Daoy (cell line): ENCODE measurements at places on chromosomes 5 and 9. TPM values are rescaled to one million over a fixed set of nuclear protein-coding genes. Genes with fewer than 3 reads are reported as not detected.

GRCh38 chr5:72427488-72428437, 79.4 kb downstream of the ZNF366 start:
- peak; percentile 46 for DNase-seq

DNA sequence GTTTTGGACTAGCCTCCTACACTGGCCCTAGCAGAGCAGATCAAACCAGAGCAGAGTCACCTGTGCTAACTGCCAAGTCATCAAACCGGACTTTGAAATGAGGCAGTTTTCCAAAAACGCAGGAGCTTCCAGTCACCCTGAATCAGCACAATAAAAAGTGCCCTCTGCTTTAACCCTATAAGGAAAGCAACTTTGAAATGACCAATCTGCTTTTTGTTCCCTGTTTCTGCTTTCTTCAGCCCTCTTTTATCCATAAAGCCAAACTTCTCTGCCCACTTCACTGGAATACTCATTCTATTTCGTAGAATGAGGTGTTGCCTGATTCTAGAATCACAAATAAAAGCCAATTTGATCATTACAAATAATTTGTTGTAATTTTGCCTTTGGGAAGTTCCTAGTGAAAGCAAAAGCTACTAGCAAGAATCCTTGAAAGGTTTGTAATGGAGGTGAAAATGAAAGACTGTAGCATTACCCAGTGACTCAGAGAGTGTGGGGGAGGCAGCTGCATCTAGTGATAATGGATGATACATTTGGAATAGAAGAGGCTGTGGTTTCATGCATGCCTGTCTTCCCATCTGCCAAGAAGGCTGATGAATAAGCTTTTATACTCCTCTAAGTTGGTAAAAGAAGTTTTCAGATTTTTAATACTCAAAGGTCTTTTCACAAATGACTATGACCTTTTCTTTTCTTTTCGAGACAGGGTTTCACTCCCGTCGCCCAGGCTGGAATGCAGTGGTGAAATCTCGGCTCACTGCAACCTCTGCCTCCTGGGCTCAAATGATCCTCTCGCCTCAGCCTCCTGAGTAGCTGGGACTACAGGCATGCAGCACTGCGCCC, 14.9 kb downstream of the SPAAR start:
- DNase-seq, result peak; percentile 95

DNA sequence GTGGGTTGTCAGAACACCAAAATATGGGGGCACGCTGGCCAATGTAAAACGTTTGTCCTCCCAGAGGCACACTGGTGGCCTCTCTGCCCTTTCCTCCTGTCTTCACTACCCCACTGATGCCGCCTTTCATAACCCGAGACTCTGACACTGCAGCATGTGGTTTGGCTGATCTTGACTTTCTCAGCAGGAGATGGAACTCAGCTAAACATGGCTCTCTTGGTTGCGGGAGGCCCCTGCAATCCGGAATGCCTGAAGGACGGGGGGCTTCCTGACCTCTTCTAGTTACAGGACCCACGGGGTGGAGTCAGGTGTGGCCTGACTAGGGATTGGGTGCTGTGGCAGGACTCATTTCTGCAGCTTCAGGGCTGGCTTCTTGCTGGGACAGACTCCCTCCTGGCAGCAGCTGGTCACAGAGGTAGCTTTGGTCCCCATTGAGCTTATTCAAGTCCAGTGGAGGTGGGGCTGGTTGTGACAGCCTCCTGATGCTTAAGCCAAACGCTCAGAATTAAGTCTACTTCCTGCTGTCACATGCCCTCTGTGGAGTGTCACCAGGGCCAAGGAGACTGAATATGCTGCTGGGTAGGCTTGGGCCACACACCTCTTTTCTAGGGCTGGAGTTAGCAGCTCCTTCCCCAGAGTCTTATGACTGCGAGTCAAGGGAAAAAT, 44.2 kb downstream of the NXNL2 start:
- no peak for DNase-seq

DNA sequence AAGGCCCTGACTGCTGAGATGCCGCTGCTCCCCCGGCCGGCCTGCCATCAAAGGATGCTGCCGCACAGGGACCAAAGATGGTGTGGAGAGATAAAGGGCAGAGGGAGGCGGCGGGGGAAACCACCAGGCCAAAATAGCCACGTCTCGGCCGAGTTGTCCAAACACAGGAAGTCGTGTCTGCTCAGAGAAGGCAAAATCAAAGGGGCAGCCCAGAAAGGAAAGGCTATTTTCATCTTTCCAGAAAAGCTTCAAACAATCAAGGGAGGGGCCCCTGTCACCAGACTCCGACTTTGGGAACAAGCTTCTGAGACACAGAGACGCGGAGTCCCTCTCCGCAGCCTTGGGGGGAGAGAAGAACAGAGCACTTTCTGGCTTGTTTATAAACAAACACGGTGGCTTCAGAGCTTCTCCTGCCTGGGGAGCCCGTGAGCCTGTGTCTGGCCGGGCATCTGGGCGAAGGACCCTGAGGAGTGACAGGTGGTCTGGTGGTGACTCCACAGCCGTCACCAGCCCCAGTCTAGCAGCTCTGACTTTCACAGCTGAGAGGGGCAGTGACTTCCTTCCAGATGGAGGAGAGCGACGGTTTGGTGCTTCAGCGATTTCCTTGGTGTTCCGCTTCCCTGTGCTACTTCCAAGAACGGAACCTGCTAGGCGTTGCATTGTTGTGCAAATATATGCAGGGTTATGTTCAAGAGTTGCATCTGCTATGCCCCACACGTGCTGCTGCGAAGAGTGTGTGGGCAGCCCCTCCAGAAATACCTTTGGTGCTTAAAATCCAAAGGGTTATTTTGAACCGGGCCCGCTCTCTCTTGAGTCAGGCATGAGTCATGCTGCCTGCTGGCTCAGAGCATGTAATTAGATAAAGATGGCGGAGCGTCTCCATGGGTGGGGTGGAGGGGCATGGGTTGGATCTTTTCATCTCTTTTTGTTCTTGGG, 24.0 kb downstream of the ADAMTSL2 start:
- peak; percentile 88 for DNase-seq

- no peak for DNase-seq
These were observed 34.2 kb downstream of the CDK7 start for GRCh38 chr5:69268899-69269298.

DNA sequence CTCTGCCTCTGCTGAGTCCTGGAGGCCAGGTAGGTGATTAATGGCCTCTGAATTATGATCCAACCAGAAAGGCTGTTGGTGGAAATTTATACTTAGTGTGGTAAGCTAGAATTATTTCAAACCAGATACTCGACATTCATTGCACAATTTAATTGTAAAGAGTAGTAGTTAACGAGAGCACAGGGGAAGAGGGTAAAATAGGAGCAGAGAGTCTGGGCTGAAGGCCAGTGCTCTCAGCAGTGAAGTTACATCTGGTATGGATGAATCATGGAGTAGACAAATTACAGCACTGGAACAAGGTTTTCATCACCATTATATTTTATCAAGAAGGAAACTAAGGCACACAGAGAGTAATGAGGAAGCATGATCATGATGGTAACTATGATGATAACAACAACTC, 92.5 kb downstream of the TLR4 start:
- no peak for DNase-seq

DNA sequence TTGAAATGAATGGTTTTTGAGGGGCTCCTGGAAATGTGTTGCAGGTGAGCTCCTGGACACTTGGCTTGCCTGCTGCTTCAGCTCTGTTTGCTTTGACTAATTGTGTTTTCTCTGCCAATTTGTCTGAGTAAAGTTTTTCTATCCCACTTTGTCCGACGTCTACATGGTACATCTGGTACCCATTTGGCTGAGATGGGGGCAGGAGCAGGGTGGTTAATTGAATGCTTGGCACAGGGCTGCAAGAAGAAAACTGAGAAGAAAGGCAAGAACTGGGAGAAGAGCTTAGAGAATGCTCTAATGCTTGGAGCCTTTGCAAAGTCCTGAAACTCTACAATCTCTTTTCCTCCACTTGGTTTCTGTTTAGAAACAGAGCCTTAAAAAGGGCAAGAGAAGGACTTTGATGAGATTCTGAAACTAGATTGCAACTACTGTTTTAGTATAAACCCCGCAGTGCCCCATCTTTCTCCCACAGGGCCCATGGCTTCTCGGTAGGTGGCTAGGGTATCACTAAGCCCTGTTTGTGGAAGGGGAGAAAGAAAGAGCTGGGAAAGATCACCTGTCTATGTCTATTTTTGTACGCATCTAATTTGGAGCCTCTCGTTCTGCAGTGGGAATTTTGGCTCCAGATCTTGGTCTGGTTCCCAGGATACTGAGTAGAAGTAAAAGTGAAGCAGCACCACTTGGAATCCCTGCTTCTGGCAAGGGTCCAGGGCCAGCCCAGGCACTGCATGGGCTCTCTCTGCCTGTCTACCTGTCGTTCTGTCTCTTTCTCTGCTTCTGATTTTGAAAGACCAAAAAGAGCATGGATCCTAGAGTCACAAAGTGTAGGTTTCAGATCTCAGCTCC, 214.4 kb downstream of the SEMA6A start:
- no peak for DNase-seq

- no peak for DNase-seq
These were observed 58.1 kb downstream of the GOLPH3 start for GRCh38 chr5:32115985-32116384.

The C5orf52 gene
- not detected in 2 replicates for total RNA-seq

The CCL21 gene
- not detected in 2 replicates for total RNA-seq

The OGN gene
- total RNA-seq, result not detected in 2 replicates

The FCN2 gene
- not detected in 2 replicates for total RNA-seq
